MCF 10A (cell line): ENCODE measurements at places on chromosomes 11 and 22. TPM values are rescaled to one million over a fixed set of nuclear protein-coding genes. Genes with fewer than 3 reads are reported as not detected.
A peak's percentile ranks its signal among the peaks of the same experiment; 100 is the strongest.

- H3K27me3 ChIP-seq = no peaks in the 10 kb centered on the region
- H3K27ac ChIP-seq = peak overlapping the region; percentile 40
- peak; percentile 76 for DNase-seq
- no peaks in the 10 kb centered on the region for H3K4me1 ChIP-seq
- H3K36me3 ChIP-seq = no peaks in the 10 kb centered on the region
- H3K4me3 ChIP-seq = peak overlapping the region; percentile 22
Measured at GRCh38 chr11:28566339-28567089, 458.3 kb downstream of the METTL15 start.

DNA sequence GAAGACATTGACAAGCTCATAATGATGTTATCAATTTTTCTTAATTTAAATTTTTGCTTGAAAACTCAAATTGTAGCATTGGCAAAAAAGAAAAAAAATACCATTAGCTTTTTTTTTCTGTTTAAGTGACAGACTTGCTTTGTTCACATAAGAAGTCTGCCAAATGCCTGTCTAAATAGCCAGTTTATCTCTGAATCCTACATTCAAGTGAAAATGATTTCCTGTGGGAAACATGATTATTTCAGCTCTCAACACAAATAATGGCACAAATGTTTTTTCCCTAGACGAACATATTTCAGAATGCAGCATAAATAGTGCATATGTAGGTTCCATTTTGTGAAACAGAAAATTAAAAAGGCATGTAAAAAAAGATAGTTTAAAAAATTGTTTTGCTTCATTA lies 23.5 kb downstream of the TYR start:
- no peak for DNase-seq
- no peaks in the 10 kb centered on the region for H3K36me3 ChIP-seq
- H3K4me3 ChIP-seq = no peak overlapping the region
- peaks cover 53% of the 10 kb centered on the region for H3K27me3 ChIP-seq
- H3K27ac ChIP-seq = no peak overlapping the region

DNA sequence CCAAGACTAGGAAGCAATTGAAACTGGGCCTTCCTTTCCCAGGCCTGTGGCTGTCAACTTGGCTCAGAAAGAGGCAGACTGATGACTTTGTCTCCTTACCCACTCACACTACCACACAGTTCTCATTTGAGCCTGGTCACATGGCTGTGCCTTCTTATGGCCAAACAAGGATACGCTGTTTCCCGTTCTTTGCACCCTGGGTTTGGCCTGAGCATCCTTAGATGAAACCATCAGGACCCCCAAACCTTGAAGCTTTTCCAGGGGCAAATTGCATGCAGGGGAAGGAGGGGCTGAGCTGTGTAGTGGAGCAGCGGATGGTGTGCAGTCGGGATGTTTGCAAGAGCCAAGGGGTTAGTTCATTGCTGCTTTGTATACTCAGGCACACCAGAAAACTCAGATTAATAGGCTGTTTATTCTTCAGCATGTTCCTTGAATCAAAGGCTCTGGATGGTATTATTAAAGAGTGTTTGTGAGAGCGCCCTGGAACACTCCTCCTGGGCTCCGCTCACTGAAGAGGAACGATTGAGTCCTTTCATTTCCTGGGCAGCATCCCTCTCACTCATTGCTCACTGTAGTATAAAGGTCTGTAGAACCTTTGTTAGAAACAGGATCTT lies 69.8 kb downstream of the ARFGAP2 start:
- peaks cover 7% of the 10 kb centered on the region for H3K4me1 ChIP-seq
- H3K36me3 ChIP-seq = peaks cover 6% of the 10 kb centered on the region
- H3K27ac ChIP-seq = no peak overlapping the region

SULT4A1 gene
- total RNA-seq = not detected in 2 replicates

DNA sequence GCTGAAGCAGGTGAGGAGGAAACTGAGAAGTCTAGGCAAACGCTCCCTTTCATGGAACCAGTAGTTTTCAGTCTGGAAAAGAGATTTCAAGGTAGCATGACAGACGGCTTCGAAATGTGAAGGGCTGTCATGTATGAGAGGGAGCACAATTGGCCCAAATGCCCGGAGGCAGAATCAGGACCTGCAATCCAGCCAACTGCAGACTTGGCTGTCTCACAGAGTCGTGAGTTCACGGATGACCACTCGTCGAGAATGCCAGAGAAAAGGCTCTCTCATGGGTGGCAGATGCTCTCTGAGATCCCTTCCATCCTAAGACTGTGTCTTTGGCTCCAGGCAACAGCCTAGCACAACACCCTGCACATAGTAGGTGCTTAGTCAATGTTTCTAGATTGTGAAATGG lies 134.8 kb downstream of the DSCAML1 start:
- H3K27me3 ChIP-seq = peaks cover 80% of the 10 kb centered on the region
- H3K4me1 ChIP-seq = no peaks in the 10 kb centered on the region
- no peak for DNase-seq
- no peak overlapping the region for H3K27ac ChIP-seq
- H3K36me3 ChIP-seq = no peaks in the 10 kb centered on the region

GRCh38 chr11:57124505-57124904 lies 57.2 kb upstream of the LRRC55 start:
- no peak overlapping the region for H3K27ac ChIP-seq
- H3K36me3 ChIP-seq = no peaks in the 10 kb centered on the region
- H3K4me1 ChIP-seq = peaks cover 11% of the 10 kb centered on the region
- DNase-seq = no peak
- no peaks in the 10 kb centered on the region for H3K27me3 ChIP-seq

DNA sequence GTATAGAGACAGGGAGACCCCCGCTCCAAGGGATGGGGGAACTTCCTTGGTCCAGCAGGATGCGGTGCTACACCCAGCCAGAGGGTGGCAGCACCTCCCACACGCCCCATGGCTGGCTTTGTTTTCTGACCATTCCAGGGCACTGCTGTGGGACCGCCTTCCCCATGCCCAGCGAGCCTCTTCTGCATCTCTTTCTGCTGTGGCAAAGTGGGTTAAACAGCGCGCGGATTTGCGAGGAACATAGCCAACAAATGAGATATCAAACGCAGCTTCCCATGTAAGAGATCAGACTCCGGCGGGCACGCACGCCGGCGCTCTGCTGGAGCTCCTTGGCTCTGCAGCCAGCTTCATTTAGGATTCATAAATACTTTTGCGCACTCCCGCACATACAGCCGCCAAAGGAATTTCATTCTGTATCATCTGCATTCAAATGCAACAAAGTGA lies 485.8 kb upstream of the CADM1 start:
- no peak overlapping the region for H3K4me3 ChIP-seq
- H3K27ac ChIP-seq = no peak overlapping the region
- H3K27me3 ChIP-seq = no peaks in the 10 kb centered on the region

DNA sequence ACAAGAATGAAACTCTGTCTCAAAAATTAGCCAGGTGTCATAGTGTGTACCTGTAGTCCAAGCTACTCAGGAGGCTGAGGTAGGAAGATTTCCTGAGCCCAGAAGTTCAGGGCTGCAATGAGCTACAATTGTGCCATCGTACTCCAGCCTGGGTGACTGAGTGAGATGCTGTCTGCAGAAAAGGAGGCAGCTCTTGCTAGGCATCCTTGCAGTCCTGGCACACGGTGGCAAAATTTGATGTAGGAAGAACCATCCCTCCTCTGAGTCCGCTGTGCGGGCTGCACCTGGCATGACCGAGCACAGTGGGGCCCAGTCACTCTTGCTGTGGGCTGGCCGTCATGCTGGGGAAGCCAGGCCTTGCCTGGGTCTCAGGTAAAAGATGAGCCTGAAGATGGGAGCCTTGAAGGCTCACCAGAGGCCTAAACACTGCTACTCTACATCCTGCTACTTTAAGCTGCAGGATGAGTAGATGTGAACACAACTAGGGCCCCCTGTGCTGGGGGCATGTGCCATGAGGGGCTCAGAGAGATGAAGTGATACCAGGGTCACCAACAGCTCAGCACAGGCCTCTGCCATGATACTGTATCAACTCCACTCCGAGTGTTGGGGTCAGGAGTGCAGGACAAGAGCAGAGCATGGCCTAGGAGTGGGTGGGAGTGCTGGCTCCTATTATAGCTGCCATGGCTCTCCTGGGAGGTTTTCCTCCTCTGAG lies 18.6 kb downstream of the CDC45 start:
- no peak for DNase-seq
- H3K36me3 ChIP-seq = peaks cover 7% of the 10 kb centered on the region
- H3K4me3 ChIP-seq = no peak overlapping the region
- no peaks in the 10 kb centered on the region for H3K27me3 ChIP-seq
- H3K4me1 ChIP-seq = peaks cover 6% of the 10 kb centered on the region

- no peak overlapping the region for H3K4me3 ChIP-seq
- DNase-seq = no peak
- H3K27me3 ChIP-seq = peaks cover 33% of the 10 kb centered on the region
- peaks cover 12% of the 10 kb centered on the region for H3K4me1 ChIP-seq
- H3K27ac ChIP-seq = no peak overlapping the region
- H3K36me3 ChIP-seq = no peaks in the 10 kb centered on the region
Measured at GRCh38 chr11:8021920-8022319, 34.8 kb downstream of the EIF3F start.

GRCh38 chr11:77411137-77411707 lies 62.7 kb downstream of the PAK1 start:
- H3K4me3 ChIP-seq = peak overlapping the region; percentile 90
- peaks cover 37% of the 10 kb centered on the region for H3K4me1 ChIP-seq
- H3K27ac ChIP-seq = peak overlapping the region; percentile 87
- peaks cover 9% of the 10 kb centered on the region for H3K36me3 ChIP-seq
- H3K27me3 ChIP-seq = no peaks in the 10 kb centered on the region

DNA sequence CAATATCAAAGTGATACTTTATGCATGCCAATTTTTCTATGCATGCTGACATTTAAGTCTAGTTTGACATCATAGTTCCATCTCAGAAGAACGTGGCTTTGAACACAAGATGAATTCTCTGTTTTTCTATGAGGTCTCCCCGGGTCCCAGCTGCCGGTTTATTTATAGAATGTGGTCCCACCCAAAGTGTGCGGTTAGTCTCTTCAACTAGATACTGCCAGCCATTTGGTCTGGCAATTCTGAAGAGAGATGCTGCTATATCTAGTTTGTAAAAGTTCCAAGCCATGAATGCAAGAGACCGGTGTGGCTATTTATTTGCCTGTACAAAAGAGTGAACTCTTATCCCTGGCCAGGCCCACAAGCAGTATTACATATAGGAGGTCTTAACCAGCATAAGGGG lies 9.2 kb downstream of the OR5A2 start:
- DNase-seq = no peak
- H3K36me3 ChIP-seq = no peaks in the 10 kb centered on the region
- no peak overlapping the region for H3K27ac ChIP-seq
- H3K4me3 ChIP-seq = no peak overlapping the region

DNA sequence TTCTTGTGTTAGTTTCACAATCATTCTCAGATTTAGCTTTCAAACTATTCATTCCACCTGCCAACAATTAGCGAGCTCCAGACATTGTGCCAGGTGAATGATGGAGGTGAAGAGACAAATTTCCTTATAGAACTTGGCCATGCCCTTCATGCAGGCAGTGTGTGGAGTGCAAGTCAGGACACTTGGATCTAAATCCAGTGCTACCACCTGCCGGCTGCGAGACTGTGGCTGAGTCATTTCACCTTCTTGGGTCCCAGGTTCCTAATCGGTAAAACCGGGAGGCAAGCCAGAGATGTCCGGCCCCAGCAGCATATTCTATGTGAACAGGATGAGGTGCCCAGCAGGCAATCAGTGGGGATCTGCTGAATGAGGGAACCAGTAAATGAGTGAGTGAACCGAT lies 18.6 kb upstream of the EHF start:
- no peaks in the 10 kb centered on the region for H3K27me3 ChIP-seq
- no peak overlapping the region for H3K27ac ChIP-seq
- DNase-seq = peak; percentile 61
- H3K4me3 ChIP-seq = no peak overlapping the region
- H3K36me3 ChIP-seq = no peaks in the 10 kb centered on the region

DNA sequence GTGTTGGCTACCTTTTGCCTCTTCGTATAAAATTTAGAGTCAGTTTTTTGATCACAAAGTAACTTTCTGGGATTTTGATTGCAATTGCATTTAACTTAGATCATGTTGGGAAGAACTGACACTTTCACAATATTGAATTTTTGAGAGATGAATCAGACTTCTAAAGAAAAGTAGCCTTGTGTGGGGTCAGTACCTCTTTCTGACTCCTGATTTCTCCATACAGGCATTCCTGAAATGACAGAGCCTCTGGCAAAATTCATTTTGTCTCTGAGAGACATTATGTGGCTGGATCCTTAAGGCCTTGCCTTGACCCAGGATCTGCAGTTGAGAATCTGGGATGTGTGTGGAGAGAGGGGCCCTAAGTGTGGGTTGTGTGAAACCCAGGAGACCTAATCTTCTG lies 37.8 kb downstream of the PPFIBP2 start:
- H3K27ac ChIP-seq = peak overlapping the region; percentile 18
- H3K4me3 ChIP-seq = no peak overlapping the region
- H3K27me3 ChIP-seq = no peaks in the 10 kb centered on the region
- H3K4me1 ChIP-seq = peaks cover 24% of the 10 kb centered on the region

DNA sequence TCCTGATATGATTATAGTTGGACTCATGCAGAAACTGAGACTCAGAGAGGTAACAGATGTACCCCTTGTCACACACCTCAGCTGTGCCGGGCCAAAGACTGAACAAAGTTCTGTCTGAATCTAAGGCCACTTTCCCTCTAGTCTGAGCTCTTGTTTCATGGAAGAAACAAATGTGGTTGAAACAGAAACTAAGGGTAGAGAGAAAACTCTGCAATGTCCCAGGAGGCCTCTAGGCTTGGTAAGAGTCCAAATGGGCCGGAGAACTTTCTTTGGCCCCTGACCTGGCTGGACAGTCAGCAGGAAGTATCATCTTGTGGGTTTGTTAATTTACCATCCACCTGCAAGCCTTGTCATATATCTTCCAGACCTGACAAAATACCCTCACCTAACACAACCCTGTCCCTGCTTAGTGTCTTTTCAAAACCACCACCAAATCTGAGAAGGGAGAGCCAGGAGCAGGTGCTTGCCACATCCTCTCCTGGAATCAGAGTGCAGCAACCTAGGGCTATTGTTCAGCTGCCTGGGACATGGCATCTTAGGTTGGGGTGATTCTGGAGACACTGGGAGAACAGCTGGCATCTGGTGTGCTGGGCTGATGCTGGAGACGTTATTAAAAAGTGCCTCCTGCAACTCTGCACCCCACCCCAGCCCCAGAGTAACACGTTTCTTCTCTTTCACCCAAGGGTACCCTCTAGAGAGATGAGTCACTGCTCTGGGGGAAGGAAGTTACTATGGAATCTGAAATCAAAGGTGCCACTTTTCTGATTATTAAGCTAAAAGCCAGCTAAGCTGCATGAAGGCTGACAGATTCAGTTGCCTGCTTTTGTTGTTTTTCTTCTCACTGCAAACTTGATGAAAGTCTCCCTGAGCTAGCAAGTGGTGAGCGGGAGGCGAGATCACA lies 126.3 kb upstream of the TIMP3 start:
- no peak overlapping the region for H3K27ac ChIP-seq
- no peak for DNase-seq
- no peaks in the 10 kb centered on the region for H3K36me3 ChIP-seq
- peaks cover 9% of the 10 kb centered on the region for H3K27me3 ChIP-seq
- H3K4me3 ChIP-seq = no peak overlapping the region

DNA sequence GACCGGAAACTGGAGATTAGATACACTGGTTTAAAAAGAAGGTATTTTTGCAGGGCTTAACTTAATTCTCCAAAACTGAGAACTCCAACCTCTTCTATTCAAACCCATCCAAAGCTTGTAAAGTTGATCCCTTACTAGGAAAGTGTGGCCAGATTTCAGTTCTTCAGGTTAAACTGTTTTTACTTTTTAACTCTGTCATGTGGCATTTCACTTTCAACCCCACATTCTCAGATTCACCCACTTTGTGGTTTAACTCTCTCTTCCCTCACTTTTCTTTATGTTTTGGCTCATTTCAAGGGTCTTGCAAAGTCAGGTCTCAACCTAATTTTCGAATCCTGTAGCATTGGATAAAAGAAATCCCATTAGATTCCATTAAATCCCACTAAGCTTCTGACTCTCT lies 75.4 kb downstream of the MPPED2 start:
- no peak overlapping the region for H3K4me3 ChIP-seq
- DNase-seq = no peak
- H3K36me3 ChIP-seq = no peaks in the 10 kb centered on the region
- no peaks in the 10 kb centered on the region for H3K4me1 ChIP-seq
